ENCODE measurements at places on chromosomes 4 and X.

DNA sequence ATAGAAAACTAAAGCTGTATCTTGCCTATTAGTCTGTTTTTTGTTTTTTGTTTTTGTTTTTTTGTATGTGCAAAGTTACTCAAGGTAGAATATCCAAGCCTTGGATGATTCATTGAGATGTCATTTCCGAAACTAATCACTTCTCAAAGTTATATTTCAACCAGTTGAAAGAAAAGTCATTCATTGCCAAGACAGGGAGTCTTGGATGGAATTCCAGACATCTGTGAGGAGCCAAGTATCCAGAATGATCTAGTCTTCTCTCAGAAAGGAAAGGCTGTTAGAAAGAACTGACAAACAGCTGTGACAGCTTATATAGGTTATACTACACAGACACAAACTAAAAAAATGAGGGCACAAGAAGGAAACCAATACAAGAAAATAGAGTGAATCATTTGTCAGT is 141.1 kb upstream of the NDST3 start:
- no peak for DNase-seq

- DNase-seq, result no peak
Measured at GRCh38 chrX:33725535-33726210, 406.4 kb downstream of the FAM47A start.

GRCh38 chrX:21741364-21741763 is 16.6 kb downstream of the SMPX start:
- no peak for DNase-seq

- no peak for DNase-seq
Measured at GRCh38 chr4:17058536-17058915, 160.1 kb upstream of the LDB2 start.

GRCh38 chr4:118954246-118954645 is 65.6 kb downstream of the SYNPO2 start:
- DNase-seq, result no peak

GRCh38 chrX:41276661-41277506 is 57.1 kb upstream of the DDX3X start:
- DNase-seq, result no peak

- DNase-seq, result no peak
Measured at GRCh38 chrX:78540171-78540570, 119.0 kb downstream of the RTL3 start.

DNA sequence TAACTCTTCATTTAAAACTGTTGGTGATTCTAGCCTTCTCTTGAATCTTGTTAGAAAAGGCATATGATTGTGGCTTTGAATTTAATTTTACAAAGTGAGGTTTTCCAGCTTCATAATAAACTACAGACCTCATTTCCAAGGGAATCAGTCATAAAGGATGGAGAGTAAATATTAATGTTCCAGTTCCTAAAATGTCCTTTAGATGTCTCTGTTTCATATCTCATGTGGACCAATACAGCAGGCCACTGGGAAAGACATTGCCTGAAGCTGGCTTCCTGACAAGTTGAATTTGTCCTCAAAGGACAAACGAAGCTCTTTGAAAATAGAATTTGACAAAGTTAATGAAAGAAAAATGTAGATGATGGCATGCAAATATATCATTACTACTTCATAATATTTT is 125.4 kb downstream of the ZNF330 start:
- DNase-seq, result no peak

GRCh38 chr4:56250776-56251175 is 136.5 kb downstream of the AASDH start:
- DNase-seq, result no peak

- DNase-seq, result no peak
Measured at GRCh38 chr4:58761563-58761962, 1651.4 kb upstream of the IGFBP7 start.

- DNase-seq, result no peak
Measured at GRCh38 chrX:10636337-10636736, 16.0 kb upstream of the MID1 start.

DNA sequence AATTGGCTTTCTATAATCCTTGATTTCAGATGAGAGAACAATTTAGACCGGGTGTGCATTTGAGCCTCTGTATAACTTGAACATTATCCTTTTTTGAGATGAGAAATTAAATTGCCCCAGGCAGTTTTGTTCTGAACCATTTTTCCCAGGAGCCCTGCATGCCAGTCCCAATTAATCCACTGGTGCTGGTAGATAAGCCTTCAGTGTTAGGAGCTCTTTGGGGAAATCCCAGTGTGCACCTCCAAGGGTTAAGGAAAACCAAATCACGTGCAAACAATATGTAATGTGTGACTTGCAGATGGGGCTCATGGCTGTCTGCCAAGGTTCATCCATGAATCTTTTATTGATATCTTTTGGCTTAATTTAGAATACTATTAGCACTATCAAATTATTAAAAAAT is 43.2 kb downstream of the KIT start:
- no peak for DNase-seq

- DNase-seq, result no peak
Measured at GRCh38 chrX:3811331-3812311, 98.2 kb upstream of the PRKX start.

All from stimulated activated CD8-positive, alpha-beta memory T cell treated with anti-CD3 and anti-CD28 coated beads, Interleukin-7, amount 100 ng/mL, for 48 hours (primary cell).